ENCODE measurements at places on chromosomes 5 and 9. TPM values are rescaled to one million over a fixed set of nuclear protein-coding genes. Genes with fewer than 3 reads are reported as not detected.

- DNase-seq = no peak
- no peaks in the 10 kb centered on the region for H3K4me1 ChIP-seq
- H3K27me3 ChIP-seq = no peaks in the 10 kb centered on the region
- no peak overlapping the region for H3K27ac ChIP-seq
- H3K4me3 ChIP-seq = no peak overlapping the region
Observed at GRCh38 chr9:71072587-71072986, 48.8 kb downstream of the TRPM3 start.

GRCh38 chr5:58999804-59000203 is 416.9 kb downstream of the RAB3C start:
- no peak overlapping the region for H3K27ac ChIP-seq
- no peaks in the 10 kb centered on the region for H3K27me3 ChIP-seq
- DNase-seq = peak; percentile 61
- H3K36me3 ChIP-seq = no peaks in the 10 kb centered on the region
- no peak overlapping the region for H3K4me3 ChIP-seq
- H3K4me1 ChIP-seq = peaks cover 2% of the 10 kb centered on the region

DNA sequence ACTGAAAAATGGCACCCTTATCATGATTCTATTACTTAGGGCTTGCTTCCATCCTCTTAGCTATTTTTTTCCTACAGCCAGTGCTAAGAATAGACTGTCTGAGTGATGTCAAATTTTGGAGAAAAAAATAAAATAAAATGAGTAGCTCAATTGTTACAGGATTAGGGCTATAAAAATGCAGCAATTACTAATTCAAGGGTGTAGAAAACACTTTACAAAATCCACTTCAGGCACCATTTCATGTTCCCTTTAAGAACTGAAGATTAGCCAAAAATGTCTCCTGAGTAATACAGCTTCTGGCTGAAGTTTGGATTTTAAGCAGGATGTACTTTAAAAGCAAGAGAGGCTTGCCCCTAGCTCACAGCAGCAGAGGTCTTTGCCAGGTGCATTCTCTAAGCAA is 240.5 kb upstream of the IRX1 start:
- H3K4me1 ChIP-seq = no peaks in the 10 kb centered on the region
- H3K4me3 ChIP-seq = no peak overlapping the region
- no peak overlapping the region for H3K27ac ChIP-seq
- no peak for DNase-seq

GRCh38 chr9:127154390-127155191 is 32.2 kb upstream of the ANGPTL2 start:
- H3K4me1 ChIP-seq = peaks cover 5% of the 10 kb centered on the region
- no peaks in the 10 kb centered on the region for H3K36me3 ChIP-seq
- peak; percentile 33 for DNase-seq
- H3K27ac ChIP-seq = 0 out of 2 replicates have a peak overlapping the region, but pooled peaks have one; percentile 48
- H3K27me3 ChIP-seq = no peaks in the 10 kb centered on the region

Gene LCN9
- total RNA-seq = 3.7 TPM

Gene PKD2L2
- total RNA-seq = not detected

Data from H1 (cell line).